ENCODE measurements at places on chromosomes 3 and 15.

- no peak for DNase-seq
These were observed 31.6 kb upstream of the OR5K4 start for GRCh38 chr3:98322101-98322500.

- DNase-seq: no peak
These were observed 367.9 kb upstream of the PROK2 start for GRCh38 chr3:72152551-72153476.

GRCh38 chr3:26018889-26019288, 229.0 kb downstream of the OXSM start:
- no peak for DNase-seq

DNA sequence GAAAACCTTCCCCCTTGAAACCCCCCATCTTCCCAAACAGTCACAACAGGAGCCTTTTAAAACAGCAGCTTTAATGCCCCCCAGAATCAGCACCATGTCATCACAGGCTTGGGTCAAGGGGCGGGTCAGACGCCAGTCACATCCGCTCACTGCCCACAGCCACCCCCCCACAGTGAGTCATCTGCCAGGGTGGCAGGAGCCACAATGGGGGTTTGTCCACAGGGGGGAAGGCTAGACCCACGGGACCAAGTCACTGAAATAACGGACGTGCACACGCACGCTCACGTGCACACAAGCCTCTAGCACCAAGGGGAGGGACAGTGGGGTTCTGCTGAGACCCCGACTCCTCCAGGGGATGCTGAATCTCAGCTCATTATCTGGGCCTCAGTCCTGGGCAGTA, 441 bp upstream of the UCN2 start:
- no peak for DNase-seq

DNA sequence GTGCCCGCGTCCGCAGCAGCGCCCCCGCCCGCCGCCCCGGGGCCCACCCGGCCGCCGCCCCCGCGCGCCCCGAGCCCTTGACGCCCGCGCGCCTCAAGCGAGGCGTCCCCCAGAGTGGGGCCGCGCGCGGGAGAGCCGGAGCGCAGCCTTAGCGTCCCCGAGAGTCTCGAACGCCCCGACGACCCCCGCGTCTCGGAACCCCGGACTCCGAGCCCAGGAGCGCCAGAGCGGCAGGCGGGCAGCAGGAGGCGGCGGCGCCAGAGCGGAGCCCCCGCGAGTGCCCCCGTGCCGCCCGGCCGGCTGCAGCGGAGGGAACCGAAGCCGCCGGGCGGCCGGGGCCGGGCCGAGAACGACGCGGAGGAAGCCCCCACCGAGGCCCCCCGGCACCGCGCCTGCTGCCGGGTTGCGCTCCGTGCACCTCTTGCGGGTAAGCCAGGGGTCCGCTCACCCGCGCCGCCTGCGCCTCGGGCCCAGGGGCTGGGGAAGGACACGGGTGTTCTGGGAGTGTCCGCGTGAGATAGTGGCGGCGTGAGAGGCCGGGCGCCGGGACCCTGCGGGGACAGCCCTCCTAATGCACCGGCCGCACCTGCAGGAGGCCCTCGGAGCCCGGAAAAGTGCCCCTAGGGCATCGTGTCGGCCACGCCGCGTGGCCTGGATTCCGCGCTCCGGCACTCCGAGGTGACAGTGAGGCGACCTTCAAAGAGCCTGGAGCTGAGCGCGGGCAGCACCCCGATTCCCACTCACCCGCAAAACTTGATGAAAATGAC, 52.0 kb upstream of the ULK4 start:
- peak; percentile 47 for DNase-seq

GRCh38 chr3:4581124-4581424, 87.9 kb downstream of the ITPR1 start:
- no peak for DNase-seq

DNA sequence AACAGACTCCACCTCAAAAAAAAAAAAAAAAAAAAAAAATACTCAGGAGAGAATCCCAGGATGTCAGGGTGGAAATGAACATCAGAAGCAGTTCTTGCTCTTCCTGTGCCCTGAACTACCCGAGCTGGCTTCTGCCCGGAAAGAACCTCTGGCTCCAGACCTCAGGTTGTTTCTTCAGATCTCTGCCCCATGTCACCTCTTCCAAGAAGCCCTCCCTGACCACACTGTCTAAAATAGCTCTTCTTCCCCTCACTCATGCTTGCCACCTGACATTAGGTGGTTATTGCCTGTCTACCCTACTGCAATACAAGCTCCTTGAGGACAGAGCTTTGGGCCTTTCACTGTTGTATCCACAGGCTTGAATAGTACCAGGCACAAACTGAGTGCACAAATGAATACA, 8.2 kb downstream of the TKT start:
- DNase-seq: no peak

- DNase-seq: no peak
These were observed 53.1 kb downstream of the TGFBR2 start for GRCh38 chr3:30659270-30660130.

- peak; percentile 38 for DNase-seq
These were observed 923 bp downstream of the SIAH2 start for GRCh38 chr3:150761831-150762661.

- no peak for DNase-seq
These were observed 181.1 kb downstream of the LRTM1 start for GRCh38 chr3:54746722-54747121.

GRCh38 chr15:88378188-88378637, 89.0 kb downstream of the MRPL46 start:
- DNase-seq: no peak

GRCh38 chr3:19267040-19267439, 118.7 kb downstream of the KCNH8 start:
- DNase-seq: no peak

DNA sequence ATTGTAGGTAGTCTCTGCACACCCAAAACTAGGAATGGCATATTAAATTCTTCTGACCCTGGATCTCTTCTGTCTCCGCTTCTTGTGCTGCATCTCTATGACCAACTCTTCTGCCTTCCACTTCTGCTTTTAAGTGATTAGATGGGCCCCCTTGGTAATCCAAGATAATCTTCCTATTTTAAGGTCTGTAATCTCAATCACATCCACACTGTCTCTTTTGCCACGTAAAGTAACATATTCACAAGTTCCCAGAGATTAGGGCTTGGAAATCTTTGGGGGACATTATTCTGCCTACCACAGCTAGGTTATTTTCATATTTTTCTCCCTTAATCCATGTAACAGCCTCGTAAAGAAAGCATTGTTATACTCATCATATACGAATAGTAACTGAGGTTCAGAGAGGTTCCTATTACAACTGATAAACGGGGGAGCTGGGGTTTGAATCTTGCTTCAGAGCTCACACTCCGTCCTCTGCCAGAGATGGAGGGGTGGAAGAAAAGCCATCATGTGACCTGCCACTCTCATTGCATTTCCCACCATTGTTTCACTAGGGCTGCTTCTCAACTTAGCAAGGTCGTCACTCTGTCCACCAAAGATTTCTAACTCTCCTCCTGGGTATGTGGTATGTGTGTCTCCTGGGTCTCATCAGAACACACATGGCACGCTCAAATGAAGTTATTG, 6.6 kb upstream of the CD47 start:
- no peak for DNase-seq

- DNase-seq: no peak
These were observed 183.3 kb upstream of the ROPN1 start for GRCh38 chr3:124174910-124175874.

- DNase-seq: no peak
These were observed 68.8 kb downstream of the VGLL3 start for GRCh38 chr3:86921971-86922680.

- no peak for DNase-seq
These were observed 4.8 kb downstream of the PPP1R14D start for GRCh38 chr15:40823572-40824343.

GRCh38 chr15:100457201-100457600, 71.5 kb downstream of the CERS3 start:
- no peak for DNase-seq

DNA sequence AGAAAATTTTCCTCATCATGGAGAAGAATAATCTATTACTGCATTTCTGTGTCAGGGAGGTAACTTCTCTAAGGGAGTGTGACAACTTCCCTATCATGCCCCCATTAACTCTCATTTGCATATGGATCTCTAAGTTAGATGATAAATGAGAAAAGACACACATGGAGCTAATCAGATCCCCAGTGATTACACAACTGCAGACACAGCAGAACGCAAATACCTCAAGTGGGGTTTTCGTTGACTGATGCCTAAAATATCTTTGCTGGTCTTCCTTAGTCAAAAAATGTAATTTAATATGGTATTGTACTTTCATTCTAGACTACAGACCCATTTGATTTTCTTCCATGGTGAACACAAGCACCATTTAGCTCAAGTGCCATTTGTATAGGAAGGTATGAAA, 630.5 kb downstream of the TBL1XR1 start:
- no peak for DNase-seq

DNA sequence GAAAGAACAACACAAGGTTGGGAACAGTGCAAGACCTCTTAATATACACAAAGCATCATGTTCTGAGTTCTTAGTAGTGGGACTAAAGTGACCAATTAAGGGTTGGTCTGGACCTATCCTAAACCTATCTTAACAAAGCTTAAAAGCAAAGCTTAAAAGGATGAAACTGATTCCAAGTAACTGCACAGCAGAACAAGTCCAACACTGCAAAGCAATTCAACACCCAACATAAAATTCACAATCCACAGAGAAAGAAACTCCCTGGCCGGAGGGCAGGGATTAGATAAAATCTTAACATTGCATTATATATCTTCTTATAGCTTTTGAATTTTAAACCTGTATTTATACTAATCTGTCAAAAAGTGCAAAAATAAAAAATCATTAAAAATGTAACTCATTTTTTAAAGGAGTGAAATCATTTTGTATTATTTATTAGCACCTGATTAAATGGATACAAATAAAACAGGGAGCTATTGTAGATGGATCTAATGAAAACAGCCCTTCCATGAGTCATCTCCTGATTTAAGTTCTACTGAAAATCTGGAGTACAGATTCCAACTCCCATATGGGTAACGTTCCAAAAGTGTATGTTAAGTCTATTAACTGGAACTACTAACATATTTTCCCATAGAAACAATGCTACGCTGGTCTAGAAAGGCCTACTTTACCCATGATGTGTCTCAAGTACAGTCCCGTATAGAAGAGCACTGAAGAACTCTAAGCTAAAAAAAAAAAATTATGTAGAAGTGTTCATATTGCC, 34.9 kb downstream of the PIK3R4 start:
- DNase-seq: no peak

- no peak for DNase-seq
These were observed 2.8 kb downstream of the OCA2 start for GRCh38 chr15:28096411-28096669.

DNA sequence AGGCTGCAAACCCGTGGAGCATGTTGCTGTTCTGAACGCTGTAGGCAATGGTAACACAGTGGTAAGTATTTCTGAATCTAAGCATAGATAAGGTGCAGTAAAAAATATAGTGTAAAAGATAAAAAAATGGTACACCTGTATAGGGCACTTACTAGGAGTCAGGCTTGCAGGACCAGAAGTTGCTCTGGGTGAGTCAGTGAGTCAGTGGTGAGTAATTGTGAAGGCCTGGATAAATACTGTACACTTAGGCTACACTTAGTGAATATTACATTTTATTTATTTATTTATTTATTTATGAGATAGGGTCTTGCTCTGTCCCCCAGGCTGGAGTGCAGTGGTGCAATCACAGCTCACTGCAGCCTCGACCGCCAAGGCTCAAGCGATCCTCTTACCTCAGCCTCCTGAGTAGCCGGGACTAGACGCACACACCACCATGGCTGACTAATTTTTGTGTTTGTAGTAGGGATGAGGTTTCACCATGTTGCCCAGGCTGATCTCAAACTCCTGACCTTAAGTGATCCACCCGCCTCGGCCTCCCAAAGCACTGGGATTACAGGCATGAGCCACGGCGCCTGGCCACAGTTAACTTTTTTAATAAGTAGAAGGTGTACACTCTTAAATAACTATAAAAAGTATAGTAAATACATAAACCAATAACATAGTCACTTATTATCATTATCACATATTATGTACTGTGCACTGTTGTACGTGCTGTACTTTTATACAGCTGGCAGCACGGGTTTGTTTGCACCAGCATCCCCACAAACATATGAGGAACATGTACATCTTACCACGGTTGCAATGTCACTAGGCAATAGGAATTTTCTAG, 155.1 kb downstream of the IGF1R start:
- DNase-seq: no peak

GRCh38 chr3:151563305-151563704, 102.4 kb upstream of the IGSF10 start:
- DNase-seq: no peak

DNA sequence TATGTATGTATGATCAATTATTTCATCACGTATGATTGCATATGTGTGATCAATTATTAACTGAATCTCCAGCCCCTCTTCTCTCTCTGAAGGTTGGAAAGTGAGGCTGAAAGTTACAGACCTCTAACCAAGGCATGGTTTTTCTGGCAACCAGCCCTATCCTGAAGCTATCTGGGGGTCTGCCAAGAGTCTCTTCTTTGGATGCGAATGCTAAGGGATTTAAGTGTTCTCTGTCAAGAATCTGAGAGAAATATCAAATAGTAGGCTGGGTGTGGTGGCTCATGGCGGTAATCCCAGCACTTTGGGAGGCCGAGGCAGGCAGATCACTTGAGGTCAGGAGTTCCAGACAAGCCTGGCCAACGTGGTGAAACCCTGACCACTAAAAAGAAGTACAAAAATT, 8.1 kb downstream of the NKTR start:
- DNase-seq: no peak

GRCh38 chr15:88805031-88805780, 2.0 kb downstream of the ACAN start:
- DNase-seq: no peak

DNA sequence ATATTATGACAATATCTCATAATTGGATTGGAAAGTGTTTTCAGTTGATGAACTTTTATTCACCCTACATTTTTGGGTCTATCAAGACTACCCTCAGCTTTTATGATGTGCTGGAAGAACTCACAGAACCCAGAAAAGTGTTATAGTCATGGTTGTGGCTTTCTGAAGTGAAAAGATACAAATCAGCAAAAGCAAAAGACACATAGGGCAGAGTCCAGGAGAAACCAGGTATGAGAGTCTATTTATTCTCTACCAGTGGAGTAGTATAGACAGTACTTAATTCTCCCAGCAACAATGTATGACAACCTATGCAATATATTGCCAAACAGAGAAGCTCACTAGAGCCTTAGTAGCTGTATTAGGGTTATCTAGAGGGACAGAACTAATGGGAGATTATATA, 280.4 kb upstream of the TTC14 start:
- DNase-seq: no peak

GRCh38 chr3:25430287-25430934, 2.3 kb downstream of the RARB start:
- no peak for DNase-seq
